ENCODE measurements at places on chromosomes 11 and 22.

DNA sequence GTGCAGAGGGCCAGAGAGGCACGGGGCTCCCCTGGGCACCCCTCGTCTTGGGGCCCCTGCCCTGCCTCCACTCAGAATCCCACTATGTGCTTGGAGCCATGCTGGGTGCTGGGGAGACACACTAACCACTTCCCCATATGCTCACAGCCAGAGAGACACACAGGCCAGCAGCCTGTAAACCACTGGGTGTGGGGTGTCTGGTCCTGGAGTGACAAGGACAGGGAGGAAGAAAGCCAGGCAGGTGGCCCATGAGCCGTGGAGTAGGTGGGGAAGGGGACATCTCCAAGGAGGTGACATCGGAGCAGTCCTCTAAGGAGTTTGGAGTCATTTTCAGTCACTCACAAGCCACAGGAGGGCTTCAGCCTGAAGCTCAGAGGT is 58.9 kb downstream of the CDKN1C start:
- peak; percentile 76 for DNase-seq
- H3K4me3 ChIP-seq: peak overlapping the region; percentile 57
- H3K36me3 ChIP-seq: peaks cover 13% of the 10 kb centered on the region
- H3K27ac ChIP-seq: peak overlapping the region; percentile 91
- no peaks in the 10 kb centered on the region for H3K27me3 ChIP-seq

DNA sequence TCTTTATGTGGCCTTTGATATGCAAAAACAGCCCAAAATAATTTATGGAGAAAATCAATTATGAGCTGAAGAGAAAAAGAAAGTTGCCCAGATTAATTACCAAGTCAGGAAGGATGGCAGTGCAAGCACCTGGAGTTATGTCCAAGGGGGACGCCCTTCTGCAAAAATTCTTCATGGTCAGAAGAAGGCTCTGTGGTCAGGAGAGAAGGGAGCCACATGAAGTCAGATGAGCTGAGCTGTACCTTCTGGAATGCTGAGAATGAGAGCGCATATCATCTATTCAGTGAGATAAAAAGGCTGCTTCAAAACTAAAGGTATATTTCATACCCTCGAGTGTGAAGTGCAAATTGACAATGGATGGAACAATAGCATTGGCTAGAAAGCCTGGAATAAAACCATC is 607.4 kb downstream of the NTM start:
- no peak for DNase-seq
- no peaks in the 10 kb centered on the region for H3K27me3 ChIP-seq
- H3K4me3 ChIP-seq: no peak overlapping the region
- H3K4me1 ChIP-seq: no peaks in the 10 kb centered on the region
- H3K27ac ChIP-seq: no peak overlapping the region
- H3K36me3 ChIP-seq: no peaks in the 10 kb centered on the region

DNA sequence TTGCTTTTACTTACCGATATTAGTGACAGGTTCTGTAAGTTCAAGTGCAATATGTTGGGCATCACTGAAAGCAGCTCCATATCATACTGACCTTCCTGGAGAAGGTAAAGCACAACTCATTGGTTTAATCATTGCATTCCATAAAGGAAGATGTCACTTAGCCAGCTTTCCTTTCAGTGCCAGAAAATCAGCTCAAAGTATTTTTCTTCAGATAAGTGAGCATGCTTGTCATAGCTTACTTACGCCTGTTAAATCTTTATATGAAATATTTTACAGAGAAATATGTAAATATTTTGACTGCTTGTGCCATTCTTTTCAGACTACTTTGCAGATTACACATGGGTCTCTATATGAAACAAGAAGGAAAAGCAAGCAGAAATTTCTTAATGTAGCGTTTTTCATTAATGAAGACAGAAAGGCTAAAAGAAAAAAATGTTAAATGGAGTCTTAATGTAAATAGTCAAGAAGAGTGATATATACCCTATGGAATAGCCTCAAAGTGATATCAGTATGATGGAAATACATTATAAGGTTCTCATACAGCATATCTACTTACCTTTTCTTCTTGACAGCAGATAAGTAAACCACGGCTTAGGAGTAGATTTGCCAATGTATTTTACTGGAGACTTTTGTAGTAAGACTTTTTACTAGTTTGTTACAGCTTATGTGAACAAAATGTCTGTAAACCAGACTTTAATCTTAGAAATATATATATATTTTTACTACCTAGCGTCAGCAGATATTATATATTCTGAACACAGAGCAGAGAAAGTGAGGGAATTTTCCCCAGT is 649.7 kb downstream of the METTL15 start:
- H3K27me3 ChIP-seq: no peaks in the 10 kb centered on the region
- no peaks in the 10 kb centered on the region for H3K36me3 ChIP-seq
- H3K4me3 ChIP-seq: no peak overlapping the region
- no peak for DNase-seq
- no peak overlapping the region for H3K27ac ChIP-seq

GRCh38 chr11:129917231-129917630 is 21.9 kb upstream of the NFRKB start:
- peaks cover 32% of the 10 kb centered on the region for H3K36me3 ChIP-seq
- no peak overlapping the region for H3K27ac ChIP-seq
- H3K4me3 ChIP-seq: no peak overlapping the region
- H3K4me1 ChIP-seq: peaks cover 12% of the 10 kb centered on the region
- H3K27me3 ChIP-seq: no peaks in the 10 kb centered on the region
- no peak for DNase-seq

GRCh38 chr11:77346906-77347603 is 45.6 kb upstream of the GDPD4 start:
- no peak overlapping the region for H3K4me3 ChIP-seq
- no peak overlapping the region for H3K27ac ChIP-seq
- H3K27me3 ChIP-seq: no peaks in the 10 kb centered on the region
